Hippocampal formation (tissue), 2 donors: ENCODE measurements at places on chromosomes 2 and 18.

- no peak for DNase-seq
These were observed 159.0 kb upstream of the TMEM200C start for GRCh38 chr18:6054256-6054842.

- no peak for DNase-seq
These were observed 44.0 kb downstream of the DNMT3A start for GRCh38 chr2:25297738-25298137.

- no peak for DNase-seq
These were observed 33.6 kb upstream of the AP1S3 start for GRCh38 chr2:223870840-223871611.

- DNase-seq: no peak
These were observed 27.6 kb upstream of the MYO1B start for GRCh38 chr2:191217580-191217979.

GRCh38 chr2:39158351-39158750 lies 37.5 kb upstream of the SOS1 start:
- DNase-seq: no peak

GRCh38 chr2:12791906-12792305 lies 75.2 kb downstream of the TRIB2 start:
- DNase-seq: no peak

- DNase-seq: no peak
These were observed 179.9 kb upstream of the MSH6 start for GRCh38 chr2:47602996-47603395.

DNA sequence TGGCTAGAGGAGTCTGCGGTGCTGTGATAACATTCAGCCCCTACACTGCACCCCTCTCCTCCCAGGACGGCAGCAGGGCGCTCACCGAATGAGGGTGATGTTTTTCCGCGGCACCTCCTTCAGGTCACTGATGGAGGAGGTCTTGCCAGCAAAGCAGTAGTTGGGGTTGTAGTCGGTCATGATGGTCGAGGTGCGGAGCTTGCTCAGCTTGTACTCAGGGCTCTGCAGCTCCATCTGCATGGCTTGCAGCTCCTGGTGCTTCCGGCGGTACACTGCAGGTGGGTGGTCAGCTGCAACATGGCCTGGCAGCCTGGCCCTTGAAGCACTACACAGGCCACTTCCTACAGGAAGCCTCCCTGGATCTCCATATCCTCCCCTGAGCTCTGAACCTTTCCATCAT lies 108.0 kb downstream of the CLIP4 start:
- DNase-seq: no peak

GRCh38 chr2:37189452-37190153 lies 1.1 kb upstream of the SULT6B1 start:
- no peak for DNase-seq
